Activated T-helper 1 cell treated with anti-CD3 and anti-CD28 coated beads, Interleukin-12 subunit alpha, Interleukin-12 subunit beta, Interleukin-2, Interleukin-4 antibody, amounts not matched to agents 30 ng/mL and 10 ng/mL and 1 ng/mL, durations not matched to agents 14 hours and 24 hours and 36 hours (primary cell): ENCODE measurements at places on chromosomes 11 and 22. TPM values are rescaled to one million over a fixed set of nuclear protein-coding genes. Genes with fewer than 3 reads are reported as not detected.

Gene OSBP2
- 1.6 and 1.9 TPM in 2 replicates for total RNA-seq

Gene CNTN5
- total RNA-seq, result not detected in 2 replicates

Gene GRAMD1B
- 154 and 155 TPM in 2 replicates for total RNA-seq

Gene INS
- not detected in 2 replicates for total RNA-seq
